ENCODE measurements at places on chromosomes 7 and 10. TPM values are rescaled to one million over a fixed set of nuclear protein-coding genes. Genes with fewer than 3 reads are reported as not detected.

DNA sequence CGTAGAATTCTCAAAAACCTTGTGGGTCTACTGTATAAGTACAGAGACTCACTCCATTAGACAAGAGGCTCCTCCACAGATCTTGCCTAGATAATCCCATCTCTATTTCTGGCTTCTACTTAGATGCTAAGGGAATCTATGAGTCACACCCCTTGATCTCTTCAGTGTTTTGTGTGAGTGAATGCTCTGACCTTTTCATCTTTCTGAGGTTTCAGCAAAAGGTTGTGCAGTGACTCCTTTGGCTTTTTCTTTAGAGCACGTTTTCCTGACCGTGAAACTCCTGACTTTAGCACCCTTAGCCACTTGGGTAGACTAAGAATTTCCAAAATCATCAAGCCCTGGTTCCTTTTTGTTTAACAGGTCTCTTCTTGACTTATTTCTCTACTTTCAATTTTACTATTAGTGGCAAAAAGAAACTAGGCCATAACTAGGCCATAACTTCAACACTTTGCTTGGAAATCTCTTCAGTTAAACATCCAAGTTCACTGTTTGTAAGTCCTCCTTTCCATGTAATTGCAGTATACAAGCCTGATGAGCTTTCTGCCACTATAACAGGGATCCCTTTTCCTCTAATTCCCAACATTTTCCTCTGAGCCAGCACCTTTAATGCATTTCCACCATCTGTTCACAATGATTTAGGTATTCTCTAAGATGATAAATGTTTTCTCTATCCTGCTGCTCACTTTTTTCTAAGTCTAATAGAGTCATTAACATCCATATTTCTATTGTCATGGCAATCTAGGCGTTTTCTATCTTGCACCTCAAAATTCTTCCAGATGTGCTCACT lies 19.4 kb downstream of the COPG2 start:
- DNase-seq = no peak

GRCh38 chr10:72918352-72918751 lies 24.8 kb downstream of the OIT3 start:
- no peak for DNase-seq

Gene NPTX2
- total RNA-seq = 3.1 TPM

Gene HIF1AN
- 44.5 TPM for total RNA-seq
